ENCODE measurements at places on chromosomes 11 and 22.

DNA sequence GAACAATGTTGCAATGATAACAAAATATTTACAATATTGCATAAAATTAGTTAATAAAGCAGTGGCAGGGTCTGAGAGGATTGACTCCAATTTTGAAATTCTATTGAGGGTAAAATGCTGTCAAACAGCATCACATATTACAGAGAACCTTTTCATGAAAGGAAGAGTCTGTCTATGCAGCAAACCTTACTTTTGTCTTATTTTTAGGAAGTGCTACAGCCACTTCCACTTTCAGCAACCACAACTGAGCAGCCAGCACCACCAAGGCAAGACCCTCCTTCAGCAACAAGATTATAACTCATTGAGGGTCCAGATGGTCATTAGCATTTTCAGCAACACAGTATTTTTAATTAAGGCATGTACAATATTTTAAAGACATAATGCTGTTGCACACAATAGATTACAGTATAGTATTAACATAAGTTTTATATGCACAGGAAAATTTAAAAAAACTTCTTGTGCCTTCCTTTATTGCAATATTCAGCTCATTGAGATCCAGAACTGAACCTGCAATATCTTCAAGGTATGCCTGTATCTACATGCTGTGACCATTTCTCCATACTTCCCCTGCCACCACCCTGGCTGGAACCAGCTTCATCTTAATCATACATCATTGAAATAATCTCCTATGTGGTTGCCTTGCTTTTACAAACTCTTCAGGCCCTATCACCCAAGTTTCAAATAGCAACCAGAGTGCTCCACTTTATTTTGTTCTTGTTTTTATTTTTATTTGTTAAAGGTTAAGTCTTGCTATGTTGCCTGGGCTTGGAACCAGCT lies 711.2 kb downstream of the KCNA4 start:
- no peak for DNase-seq

- DNase-seq: peak; percentile 100
Measured at GRCh38 chr11:72102946-72103753, at the start of gene LAMTOR1. TSS of gene LAMTOR1 (minus strand) at chr11:72103297. CDS start at chr11:72103224, 73 bp downstream.

- DNase-seq: no peak
Measured at GRCh38 chr11:12677131-12677530, 2.9 kb downstream of the TEAD1 start.

GRCh38 chr11:115745066-115745465 lies 240.9 kb upstream of the CADM1 start:
- DNase-seq: no peak
